Stimulated activated CD4-positive, alpha-beta T cell treated with anti-CD3 and anti-CD28 coated beads, TNF-alpha, amount 100 ng/mL, for 1 hour (primary cell): ENCODE measurements at places on chromosomes 4 and X.

DNA sequence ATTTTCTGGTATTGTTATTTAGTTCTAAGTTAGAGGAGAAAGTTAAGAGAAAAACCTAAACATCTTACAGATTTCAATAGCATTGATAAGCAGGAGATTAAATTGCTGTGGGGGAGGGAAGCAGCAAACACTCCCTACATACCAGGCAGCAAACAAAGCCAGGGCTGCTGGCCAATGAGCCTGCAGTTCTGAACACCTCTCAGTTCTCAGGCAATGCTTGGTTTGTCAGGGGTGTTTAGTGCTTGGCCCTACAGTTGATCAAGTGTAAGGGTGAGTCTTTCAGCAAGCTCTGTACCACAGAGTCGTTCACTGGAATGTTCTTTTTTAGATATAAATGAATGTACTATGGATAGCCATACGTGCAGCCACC lies 38.6 kb downstream of the EGFL6 start:
- DNase-seq = no peak

- DNase-seq = no peak
Observed at GRCh38 chr4:123386609-123387008, 10.0 kb upstream of the SPRY1 start.

- DNase-seq = no peak
Observed at GRCh38 chrX:78748846-78749245, 1.3 kb downstream of the LPAR4 start.

GRCh38 chr4:2075171-2075986 lies 16.3 kb downstream of the NAT8L start:
- DNase-seq = no peak

GRCh38 chr4:123621072-123621705 lies 224.6 kb downstream of the SPRY1 start:
- DNase-seq = no peak

GRCh38 chr4:110869114-110869513 lies 246.2 kb upstream of the PITX2 start:
- no peak for DNase-seq

DNA sequence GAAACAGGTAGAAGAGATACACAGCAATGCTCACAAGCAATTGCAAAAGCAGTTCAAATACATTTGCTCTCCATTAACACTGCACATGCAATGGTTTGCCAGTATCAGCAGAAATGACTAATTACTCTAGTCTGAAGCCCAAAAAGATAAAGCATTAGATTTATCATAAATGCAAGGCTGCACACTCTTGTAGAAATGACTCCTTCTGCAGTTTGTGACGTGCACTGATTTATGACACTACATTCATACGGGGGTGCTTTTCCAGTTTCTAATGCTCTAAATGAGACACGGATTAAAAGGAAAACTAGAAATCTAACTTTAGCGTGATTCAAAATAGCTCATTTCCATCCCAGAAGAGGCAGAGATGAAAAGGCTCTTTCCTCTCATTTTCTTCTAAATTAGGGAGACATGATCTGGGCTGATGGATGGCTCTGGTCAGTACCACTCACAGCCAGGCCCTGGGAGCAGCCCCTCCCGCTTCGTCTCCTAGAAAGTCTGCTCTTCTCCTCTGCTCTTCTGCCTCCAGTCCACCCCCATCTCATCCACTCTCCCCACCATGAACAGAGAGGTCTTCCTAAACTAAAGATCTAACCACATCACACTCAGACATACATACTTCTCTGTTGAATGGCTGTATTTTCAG lies 33.2 kb downstream of the PPP2R2C start:
- DNase-seq = no peak

DNA sequence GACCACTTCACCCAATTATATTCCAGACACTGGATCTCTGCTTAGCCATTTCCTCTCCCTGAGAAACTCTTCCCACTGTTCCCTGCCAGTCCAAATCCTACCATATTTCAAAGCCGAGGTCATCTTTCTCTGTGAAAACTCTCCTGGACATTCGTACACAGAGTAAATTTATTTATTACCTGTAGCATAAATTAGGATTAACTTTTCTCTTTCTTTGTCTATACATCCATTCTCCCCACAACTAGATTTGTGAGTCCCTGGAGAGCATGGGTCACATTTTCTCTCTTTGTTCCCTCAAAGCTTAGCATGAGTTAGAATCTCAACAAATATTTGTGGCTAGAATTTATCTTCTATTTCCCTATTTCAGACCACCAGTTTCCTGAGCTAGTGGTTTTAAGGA lies 27.8 kb upstream of the SMIM10 start:
- DNase-seq = no peak

- DNase-seq = no peak
Observed at GRCh38 chr4:7431696-7432530, 2.8 kb downstream of the PSAPL1 start.

DNA sequence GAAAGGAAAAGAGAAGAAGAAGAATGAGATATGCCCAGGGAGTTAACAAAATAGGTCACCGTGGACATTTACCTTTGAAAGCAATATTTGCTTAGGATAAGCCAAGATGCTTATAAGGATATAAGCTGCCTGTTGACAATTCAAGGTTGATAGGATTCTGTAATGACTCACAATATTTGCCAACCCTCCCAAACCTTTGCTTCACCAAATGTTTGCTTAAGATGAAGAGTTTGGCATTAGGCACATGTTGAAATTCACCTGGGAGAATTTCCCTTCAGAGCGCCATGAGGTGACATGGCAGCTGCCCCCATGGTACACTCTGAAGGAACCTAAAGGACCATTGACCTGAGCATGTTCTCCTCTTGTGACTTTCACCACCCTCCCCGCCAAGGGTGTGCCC lies 4.6 kb downstream of the PALLD start:
- no peak for DNase-seq

DNA sequence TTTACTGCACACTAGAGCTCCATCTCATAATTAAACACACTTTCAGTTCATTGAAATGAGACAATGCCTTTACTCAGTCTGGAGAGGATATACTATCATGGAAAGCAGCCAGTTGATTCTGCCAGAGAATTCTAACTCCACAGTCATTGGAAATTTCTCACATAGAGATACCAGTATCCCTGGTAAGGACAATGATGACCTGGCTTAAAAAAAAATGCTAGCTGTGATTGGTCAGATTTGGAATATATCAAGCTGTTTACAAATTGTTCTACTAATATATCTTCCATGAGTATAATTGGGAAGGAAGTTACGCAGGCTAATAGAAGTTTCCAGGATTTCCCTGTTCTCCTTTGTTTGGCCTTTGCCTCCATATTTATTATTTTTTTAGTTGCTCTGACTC lies 34.5 kb upstream of the TLL1 start:
- DNase-seq = no peak

- DNase-seq = no peak
Observed at GRCh38 chr4:105140684-105141490, 5.8 kb upstream of the TET2 start.

DNA sequence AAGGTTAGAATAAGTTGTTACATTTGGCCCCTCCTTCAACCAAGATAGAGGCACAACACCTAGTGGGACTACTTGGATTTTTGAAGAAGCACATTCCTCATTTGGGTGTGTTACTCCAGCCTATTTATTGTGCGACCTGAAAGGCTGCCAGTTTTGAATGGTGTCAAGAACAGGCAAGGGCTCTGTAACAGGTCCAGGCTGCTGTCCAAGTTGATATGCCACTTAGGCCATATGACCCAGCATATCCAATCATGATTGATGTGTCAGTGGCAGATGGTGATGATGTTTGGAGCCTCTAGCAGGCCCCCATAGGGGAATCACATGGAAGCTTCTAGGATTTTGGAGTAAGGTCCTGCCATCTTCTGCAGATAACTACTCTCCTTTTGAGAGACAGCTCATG lies 35.5 kb upstream of the UGT2B4 start:
- DNase-seq = no peak

DNA sequence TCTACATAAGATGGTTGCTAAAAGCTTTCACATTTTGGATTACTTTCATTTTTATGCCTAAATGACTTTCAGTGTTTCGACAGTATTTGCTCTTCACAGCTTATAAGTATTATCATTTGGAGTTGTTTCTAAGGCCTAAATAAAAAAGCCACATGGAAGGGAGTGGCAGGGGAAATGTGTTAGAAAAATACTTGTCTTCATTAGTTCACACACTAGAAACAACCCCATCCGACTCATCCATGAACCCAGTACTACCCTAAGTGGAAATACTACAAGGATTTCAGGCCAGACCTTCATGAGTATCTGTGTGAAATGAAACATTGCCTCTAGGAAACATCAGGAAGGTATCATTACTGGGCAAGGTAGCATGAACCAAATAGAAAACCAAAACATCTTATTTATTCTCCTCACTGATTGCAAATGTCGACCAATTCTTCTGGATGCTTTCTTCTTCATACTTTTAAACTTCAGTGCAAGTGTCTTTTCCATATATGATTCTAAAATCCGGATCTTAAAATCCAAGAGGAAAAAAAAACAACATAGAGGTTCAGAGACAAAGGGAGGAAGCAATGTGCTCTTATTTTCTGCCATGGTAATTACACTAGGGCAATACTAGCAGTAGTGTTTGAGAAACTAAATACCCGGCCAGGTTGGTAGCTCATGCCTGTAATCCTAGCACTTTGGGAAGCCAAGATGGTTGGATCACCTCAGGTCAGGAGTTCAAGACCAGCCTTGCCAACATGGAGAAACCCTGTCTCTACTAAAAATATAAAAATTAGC lies 349.4 kb downstream of the ARHGAP24 start:
- no peak for DNase-seq

DNA sequence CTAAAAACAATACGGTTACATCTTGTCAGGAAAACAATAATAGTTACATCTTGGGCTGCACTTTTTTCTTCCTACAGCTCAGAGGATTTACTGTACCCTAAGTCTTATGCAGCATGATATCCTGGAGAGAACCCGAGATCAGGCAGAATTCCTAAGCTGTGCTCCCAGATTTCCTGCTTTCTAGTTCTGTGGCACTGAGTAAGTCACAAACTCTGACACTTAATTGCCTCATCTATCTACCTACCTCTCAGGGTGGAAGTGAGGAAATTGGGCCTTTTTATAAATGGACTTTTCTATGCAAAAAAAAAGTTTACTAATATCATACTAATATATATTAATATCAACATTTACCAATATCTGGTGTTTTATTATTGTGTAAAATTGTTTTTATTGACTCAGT lies 438.5 kb downstream of the INPP4B start:
- no peak for DNase-seq
